ENCODE measurements at places on chromosomes 6 and 20. TPM values are rescaled to one million over a fixed set of nuclear protein-coding genes. Genes with fewer than 3 reads are reported as not detected.

KCNQ5 gene
- total RNA-seq = 14.9 TPM

DNA sequence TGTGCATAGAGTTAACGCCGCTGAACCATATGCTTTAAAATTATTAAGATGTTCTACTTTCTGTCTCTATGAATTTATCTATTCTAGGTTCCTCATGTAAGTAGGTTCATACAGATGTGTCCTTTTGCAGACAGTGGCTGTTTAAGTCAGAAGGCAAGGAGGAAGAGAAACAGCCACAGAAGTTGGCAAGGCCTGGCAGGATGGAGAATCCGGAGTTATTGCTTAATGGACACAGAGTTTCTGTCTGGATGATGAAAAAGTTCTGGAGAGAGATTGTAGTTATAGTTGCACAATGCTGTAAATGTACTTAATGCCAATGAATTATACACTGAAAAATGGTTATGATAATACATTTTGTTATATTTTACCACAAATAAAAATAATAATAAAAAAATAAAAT lies 283.6 kb upstream of the CNR1 start:
- no peak overlapping the region for H3K27ac ChIP-seq
- no peak for DNase-seq
- H3K27me3 ChIP-seq = peaks cover 8% of the 10 kb centered on the region
- H3K4me1 ChIP-seq = no peaks in the 10 kb centered on the region

DNA sequence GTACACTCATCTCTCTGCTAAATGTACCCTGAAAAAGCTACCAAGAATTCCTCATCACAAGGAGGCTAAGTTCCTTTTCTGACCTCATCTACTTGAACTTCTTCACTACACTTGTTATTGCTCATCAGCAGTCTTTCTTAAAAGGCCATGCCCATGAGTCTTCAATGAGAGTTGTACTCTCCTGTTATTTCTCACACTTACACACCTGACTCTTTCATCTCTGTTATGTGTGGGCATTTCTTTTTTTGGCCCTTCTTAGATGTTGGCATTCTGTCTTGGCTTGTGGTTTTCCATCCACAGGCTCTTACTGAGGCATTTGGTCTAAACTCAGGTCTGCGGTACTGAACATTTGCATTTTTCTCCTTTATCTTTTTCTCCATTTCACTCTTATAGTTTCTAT lies 10.7 kb upstream of the SLC17A1 start:
- no peak overlapping the region for H3K4me3 ChIP-seq
- no peak overlapping the region for H3K27ac ChIP-seq
- peaks cover 14% of the 10 kb centered on the region for H3K27me3 ChIP-seq
- H3K4me1 ChIP-seq = no peaks in the 10 kb centered on the region
- H3K36me3 ChIP-seq = no peaks in the 10 kb centered on the region

GRCh38 chr6:44255105-44255808 lies 2.1 kb downstream of the SLC35B2 start:
- DNase-seq = peak; percentile 41
- H3K4me3 ChIP-seq = peak overlapping the region; percentile 85
- H3K4me1 ChIP-seq = peaks cover 66% of the 10 kb centered on the region
- peaks cover 48% of the 10 kb centered on the region for H3K36me3 ChIP-seq

ARMC12 gene
- total RNA-seq = 1.0 TPM

Data from activated CD8-positive, alpha-beta T cell treated with anti-CD3 and anti-CD28 coated beads for 36 hours (primary cell).